ENCODE measurements at places on chromosomes 3 and 15.
A peak's percentile ranks its signal among the peaks of the same experiment; 100 is the strongest.

GRCh38 chr3:42717306-42717705, 14.7 kb upstream of the HHATL start:
- DNase-seq: no peak

- DNase-seq: peak; percentile 10
These were observed 54.3 kb downstream of the DGKG start for GRCh38 chr3:186307594-186308221.

GRCh38 chr3:45665101-45665572, 24.1 kb upstream of the SACM1L start:
- peak; percentile 46 for DNase-seq

- DNase-seq: no peak
These were observed 31.4 kb downstream of the CA12 start for GRCh38 chr15:63350178-63350621.

DNA sequence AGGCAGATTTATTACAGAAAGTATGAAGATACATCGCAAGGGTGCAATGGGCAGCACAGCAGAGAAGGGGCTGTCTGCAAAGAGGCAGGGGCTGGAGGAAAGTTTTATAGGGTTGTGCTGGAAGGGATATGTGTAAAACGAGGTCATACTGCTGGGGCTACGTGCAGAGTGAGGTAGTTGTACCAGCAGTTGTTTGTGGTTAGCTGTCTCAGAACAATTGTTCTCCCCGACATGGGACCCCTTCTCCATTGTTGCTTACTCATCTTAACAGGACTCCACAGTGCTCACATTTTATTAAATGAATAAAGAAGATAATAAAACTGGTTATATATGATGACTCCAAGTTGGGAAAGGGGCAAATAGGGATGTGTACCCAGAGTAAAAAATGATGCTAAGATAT, 49.4 kb downstream of the GTPBP8 start:
- no peak for DNase-seq

DNA sequence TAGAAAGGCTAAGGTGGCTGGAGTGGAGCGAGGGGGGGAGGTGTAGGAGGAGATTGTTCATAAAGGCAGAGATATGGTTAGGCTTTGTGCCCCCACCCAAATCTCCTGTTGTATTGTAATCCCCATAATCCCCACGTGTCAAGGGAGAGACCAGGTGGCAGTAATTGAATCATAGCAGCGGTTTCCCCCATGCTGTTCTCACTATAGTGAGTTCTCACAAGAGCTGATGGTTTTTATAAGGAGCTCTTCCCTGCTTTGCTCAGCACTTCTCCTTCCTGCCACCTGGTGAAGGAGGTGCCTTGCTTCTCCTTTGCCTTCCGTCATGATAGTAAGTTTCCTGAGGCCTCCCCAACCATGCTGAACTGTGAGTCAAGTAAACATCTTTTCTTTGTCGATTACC, 64.7 kb upstream of the CFAP161 start:
- no peak for DNase-seq

- DNase-seq: no peak
These were observed 243.2 kb upstream of the VEPH1 start for GRCh38 chr3:157746391-157746790.

- no peak for DNase-seq
These were observed 9.1 kb downstream of the ST8SIA2 start for GRCh38 chr15:92402751-92403150.

GRCh38 chr15:39730552-39730951, 52.1 kb downstream of the FSIP1 start:
- DNase-seq: no peak

DNA sequence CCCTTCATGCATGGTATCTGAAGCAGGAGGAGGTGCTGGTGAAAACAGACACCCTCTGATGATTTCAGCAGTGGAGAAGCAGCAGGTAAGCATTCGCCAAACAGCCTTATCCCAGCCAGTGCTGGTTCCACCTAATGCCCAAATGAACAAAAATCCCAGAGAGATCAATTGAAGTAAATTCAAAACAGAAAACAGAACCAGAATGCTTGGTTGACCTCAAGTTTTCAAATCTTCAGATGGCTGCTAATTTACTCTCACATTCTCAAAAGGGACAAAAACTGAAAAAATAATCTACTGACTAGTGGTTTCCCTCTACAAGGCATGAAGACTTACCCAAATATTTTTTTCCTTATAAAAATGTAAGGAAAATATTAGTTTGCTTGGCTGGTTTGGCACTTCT, 87.0 kb upstream of the MYO5C start:
- no peak for DNase-seq

DNA sequence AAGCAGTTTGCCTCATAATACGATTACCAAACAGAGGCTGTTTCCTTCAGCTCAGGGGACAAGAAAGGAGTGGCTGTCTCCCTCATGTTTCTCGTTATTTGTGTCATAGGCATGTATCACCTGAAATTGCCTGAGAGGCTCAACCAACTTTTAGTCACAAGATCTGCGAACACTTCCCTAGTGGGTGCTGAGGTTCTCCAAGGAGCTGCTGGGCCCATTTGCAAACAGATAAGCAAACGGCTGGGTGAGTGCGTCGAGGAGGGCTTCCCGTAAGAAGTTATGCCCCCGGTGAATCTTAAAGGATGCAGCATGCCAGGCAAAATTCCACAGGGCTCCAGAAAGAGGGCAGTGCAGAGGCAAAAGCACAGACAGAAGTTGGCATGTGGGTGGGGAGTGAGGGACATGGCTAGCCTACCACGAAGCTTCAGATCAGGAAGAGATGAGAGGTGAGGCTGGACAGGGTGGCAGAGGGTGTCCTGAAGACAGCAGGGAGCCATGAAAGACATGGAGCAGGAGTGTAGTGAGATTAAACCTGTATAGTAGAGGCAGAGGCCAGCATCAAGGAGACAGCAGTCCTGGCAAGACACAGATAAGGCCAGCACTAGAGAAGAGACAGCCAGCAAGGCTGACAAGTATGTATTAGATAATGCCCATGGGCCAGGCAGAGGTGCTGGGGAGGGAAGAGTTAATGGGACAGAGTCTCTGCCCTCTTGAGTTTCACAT, 4.0 kb upstream of the GP9 start:
- DNase-seq: no peak

DNA sequence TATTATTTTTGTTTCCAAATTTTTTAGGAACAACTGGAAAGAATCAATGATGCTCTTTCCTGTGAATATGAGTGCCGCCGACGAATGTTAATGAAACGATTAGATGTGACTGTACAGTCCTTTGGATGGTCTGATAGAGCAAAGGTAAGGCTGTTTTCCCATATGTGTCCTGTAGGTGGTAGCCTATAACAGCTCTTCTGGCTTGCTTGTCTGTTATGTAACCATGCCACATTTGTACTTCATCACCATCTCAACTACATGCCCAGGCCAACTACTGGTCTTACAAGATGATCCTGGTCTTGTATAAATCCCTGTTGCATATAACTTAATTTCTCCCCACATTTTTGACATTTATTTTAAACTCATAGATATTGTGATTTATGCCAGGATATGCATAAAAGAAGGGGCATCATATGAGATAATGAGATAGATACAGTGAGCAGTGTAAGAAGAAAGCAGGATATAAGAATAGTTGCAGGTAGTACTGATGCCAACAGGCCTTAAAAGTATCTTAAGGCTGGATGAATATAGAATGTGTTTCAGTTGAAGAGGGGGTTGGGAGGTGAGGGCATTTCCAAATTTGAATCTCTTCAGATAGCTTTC, 20.3 kb downstream of the FAM98B start:
- DNase-seq: peak; percentile 23

GRCh38 chr15:58298879-58299850, 132.6 kb upstream of the LIPC start:
- DNase-seq: no peak

DNA sequence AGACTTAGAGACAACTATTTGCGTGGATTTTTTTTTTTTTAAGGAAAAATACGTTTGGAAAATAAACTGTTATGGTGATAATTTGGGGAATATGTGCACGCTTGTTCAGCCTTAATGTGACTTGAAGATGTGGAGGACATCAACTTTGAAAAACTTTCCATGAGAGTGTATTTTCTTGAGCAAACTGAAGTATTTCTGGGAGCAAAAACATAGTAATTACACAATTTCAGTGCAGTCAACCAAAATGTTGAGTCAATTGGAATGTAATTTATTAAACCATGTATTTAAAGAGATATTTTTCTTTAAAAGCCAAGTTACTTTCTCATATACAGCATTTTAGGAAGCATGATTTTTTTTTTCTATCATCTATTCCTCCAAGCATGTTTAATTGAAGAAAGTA, 80.3 kb upstream of the FLNB start:
- DNase-seq: no peak

DNA sequence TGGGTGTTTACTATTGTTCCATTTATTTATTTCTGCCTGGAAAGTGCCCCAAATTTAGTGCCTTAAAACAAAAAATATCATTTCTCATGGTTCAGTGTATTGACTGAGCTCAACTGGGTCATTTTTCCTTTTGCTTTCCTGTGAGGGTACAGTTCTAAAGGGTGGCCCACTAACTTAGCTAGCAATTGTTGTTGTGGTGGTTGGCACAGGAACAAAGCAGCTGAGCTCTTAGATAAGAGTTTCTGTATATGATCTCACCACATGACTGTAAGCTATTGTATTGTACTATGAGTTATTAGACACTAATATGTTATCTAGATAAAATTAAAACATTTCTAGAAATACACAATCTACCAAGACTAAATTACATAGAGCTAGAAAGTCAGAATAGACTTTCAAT, 1283.7 kb downstream of the OTOL1 start:
- no peak for DNase-seq

GRCh38 chr3:14119651-14120050, 5.0 kb downstream of the CHCHD4 start:
- DNase-seq: no peak

DNA sequence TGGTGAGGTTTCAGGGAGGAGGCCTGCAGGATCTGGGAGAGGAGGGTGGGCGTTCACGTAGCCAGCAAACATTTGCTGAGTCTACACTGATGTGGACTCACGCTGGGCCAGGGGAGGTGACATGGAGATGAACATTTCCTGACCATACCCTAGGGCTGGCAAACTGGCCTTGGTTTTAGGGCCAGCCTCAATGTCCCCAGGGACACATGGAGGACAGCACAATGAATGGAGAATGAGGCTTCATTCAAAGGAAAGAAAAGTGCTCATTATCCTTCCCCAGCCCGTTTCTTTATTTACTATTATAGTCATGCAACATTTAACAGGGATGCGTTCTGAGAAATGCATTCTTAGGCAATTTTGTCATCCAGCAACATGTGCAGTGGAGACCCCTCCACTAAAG, 26.8 kb downstream of the ACAN start:
- DNase-seq: no peak

DNA sequence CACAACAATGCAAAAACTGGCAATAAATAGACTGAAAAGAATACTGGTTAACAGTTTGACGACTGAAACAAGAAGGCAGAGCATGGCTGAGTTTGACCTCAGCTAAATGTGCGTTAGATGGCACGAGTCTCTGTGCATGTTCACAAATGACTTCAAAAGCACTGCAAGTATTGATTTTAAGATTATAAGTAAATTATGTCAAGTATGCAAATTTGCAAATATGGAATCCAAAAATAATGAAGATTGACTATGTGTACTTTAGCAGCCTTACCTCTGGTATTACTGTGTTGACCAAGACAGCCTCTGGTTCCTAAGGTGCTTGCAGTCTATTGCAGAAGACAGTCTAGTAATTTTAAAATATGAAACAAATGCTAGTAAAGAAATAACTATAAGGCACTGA, 2.6 kb upstream of the EIF5A2 start:
- no peak for DNase-seq

- DNase-seq: no peak
These were observed 127.4 kb downstream of the MYRIP start for GRCh38 chr3:39936848-39937247.

- no peak for DNase-seq
These were observed 67.9 kb downstream of the CACNA2D2 start for GRCh38 chr3:50435371-50436113.

- DNase-seq: no peak
These were observed 11.5 kb upstream of the CCR9 start for GRCh38 chr3:45874677-45875346.

DNA sequence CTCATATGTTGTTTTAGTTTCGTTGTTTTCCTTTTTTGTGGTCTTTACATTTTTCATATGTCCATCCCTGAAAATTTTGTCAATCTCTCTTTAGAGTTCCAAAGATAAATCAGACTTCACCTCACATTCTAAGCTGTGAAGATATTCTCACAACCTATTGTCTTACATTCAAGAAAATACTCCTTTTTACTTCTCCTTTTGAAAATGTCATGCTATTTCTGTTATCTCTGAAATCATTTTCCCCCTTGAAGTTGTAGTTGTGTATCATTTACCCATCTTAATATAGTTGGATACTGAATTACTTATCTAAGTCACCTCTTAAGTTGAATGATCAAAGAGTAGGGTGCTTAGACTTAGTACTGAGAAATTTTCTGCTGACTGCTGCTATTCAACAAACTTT, 74.3 kb downstream of the DCUN1D1 start:
- DNase-seq: no peak

DNA sequence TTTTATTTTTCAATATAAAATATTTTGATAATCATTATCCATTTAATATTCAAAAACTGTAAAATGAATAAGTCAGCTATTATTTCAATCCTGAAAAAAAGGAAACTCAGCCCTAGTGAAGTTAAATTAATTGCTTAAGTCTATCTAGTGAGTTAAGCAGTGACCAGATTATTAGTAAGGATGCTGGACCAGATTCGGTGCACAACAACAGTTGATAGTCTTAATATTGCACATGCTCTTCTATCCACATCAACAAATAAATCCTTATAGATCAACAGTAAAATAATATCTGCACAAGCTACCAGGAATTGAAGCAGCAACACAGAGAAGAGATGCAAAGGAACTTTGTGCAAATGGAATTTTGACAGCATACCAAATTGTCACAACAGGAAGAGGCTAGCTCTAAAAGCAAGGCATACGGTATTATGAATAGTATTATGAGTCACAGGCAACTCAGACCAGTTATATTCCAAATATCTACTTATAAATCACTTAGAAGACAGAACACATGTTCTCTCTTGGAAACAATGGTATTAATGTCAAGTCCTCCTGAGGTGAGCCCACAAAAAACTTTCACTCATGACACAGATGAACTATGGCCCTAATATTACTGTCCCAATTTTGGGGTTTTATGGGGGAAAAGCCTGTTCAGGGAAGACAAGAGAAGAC, 24.9 kb downstream of the VPS13C start:
- no peak for DNase-seq

GRCh38 chr3:133192363-133192945, 154.3 kb downstream of the TMEM108 start:
- DNase-seq: no peak

- DNase-seq: no peak
These were observed 198.2 kb upstream of the UMPS start for GRCh38 chr3:124532071-124532470.

DNA sequence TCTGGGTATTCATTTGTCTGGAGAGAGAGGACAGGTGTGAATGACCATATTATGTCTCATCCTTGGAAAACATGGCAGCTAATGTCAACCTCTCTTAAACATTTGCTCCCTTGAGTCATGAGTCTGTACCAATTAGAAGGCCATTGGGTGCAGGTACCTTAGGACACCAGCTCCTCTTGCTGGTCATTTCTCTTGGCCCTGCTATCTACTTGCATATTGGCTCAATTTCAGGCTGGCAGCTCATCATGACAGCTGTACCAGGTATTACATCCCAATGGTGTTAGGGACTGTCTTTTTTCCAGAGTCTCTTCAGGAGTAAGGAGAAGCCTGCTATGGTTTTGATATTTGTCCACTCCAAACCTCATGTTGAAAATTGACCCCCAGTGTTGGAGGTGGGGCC, 92.2 kb upstream of the ANKRD28 start:
- DNase-seq: no peak

- no peak for DNase-seq
These were observed 206.5 kb downstream of the NR1D2 start for GRCh38 chr3:24151594-24151993.

- DNase-seq: no peak
These were observed 45.0 kb downstream of the MYO5A start for GRCh38 chr15:52483707-52484106.

All from HEK293T (cell line).